ENCODE measurements at places on chromosomes 1 and 21.

GRCh38 chr1:53460211-53460634, 1.0 kb downstream of the DMRTB1 start:
- no peak for DNase-seq

DNA sequence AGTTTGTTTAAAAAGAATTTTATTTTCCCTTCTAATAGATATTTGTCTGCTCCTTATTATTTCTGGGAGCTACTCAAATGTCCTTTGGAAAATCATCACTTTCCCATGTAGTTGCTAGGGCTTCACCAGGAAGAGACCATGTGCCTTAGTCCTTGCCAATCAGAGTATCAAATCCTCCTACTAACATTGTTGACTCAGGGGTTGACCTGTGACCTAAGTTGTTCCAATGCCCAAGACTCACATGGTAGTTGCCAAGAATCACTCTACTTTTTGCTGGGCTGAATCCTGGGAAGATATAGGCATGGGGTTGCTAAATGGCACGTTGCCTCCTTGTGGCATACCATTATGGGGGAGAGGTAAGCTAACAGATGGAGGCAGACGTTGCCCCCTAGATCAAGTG, 58.2 kb upstream of the FOXD3 start:
- DNase-seq: no peak

DNA sequence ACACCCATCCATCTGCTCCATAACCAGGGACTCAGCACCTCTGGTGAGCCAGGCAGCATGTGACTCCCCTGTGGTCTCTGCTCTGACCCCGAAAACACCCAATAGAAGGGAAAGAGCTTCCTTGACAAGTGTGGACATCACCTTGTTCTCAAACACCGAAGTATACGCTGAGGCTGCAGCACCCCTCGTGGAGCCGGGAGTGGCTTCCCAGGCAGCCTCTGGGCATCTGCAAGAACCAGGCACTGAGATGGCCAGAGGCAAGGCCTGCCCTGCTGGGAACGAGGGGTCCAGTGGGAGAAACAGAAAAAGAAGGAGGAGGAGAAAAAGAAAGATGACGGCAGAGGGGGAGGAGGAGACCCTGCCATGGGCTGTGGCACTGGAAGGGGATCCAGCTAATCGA, 18.2 kb upstream of the AJAP1 start:
- no peak for DNase-seq

DNA sequence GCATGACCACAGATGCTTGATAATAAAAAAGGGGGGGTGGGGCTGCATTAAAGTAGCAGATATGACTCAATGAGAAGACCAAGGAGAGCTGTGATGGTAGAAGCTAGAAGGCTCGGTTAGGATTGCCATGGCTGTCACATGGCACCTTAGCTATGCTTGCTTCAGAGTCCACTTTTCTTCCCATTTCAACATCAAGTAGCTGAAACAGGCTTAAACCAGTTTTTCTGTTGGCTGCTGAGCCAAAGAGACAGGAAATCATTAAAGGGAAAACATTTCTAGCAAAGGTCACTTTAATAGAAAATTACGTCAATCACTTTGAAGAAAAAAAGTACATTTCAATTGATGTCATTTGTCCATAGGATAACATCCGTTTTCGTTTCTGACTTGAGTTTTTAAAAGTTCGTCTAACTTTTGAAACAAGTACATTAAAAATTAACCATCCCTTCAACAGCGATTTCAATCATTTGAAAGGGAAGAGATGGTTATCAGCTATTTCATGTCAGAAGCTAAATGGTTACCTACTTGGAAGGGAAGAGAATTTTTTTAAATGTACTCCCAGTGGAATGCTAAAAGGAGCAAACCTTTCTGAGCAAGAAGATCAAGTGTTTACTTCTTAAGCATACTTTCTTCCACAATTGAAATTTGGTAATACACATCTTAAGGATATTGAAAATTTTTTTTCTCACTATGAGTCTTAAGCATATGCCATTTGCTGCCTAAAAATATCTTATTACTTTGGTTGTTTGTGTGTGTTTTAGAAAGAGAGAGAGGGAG, 488.1 kb upstream of the PRMT6 start:
- DNase-seq: no peak

DNA sequence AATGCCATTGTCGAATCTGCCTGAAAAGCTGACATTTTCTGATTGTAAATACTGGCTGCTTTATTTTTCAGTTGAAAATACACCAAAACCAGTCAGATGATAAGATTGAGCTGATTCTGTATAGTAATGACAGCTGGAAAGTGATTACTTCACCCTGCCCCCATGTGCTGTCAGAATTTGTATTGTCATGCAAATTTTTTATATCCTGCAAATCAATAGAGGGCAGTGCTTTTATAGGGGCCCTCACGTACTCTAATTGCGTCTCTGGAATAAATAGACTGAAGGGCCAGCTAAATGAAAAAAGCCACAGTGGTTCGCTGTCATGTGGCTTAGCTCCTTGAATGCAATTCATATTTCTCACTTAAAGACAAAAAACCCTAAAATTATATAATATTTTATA, 208.6 kb downstream of the LHX8 start:
- no peak for DNase-seq

DNA sequence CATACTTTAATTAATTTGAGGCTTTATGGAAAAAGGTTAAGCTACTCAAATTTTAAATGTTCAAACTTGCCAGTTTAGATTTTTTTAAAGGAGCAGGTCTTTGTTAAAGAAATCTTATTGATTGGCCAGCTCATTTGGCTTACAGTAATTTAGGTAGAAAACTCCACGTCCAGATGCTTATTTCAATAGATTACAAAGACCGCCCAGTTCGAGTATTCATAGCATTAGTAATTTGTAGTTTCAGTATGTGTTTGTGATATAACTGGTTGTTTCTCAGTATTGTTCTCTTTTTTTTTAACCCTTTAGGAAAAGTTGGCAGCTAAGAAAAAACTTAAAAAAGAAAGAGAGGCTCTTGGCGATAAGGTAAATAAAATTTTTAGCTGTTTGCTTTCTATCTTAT, 1.6 kb downstream of the RPF1 start:
- no peak for DNase-seq

- DNase-seq: no peak
Observed at GRCh38 chr1:63498106-63498505, 24.9 kb downstream of the ITGB3BP start.

- no peak for DNase-seq
Observed at GRCh38 chr1:17948594-17948993, 159.0 kb upstream of the IGSF21 start.

DNA sequence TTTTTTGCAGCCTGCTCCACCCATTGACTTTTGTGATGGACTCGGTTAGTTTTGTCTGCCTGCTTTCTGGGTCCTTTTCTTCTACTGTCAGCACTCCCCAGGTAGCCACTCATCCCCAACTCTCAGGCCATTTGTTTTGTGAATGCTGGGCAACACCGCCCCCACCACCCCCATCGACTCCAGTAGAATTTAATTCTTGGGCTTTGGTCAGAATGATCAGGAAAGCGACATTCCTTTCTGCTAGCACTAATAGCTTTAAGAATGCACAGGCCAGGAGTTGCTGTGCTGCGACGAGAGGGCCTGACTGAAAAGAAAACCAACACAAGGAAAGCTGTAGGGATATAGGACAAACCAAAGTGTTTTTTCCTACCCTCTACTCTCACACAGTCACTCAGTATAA, 144.4 kb downstream of the CDC7 start:
- no peak for DNase-seq

DNA sequence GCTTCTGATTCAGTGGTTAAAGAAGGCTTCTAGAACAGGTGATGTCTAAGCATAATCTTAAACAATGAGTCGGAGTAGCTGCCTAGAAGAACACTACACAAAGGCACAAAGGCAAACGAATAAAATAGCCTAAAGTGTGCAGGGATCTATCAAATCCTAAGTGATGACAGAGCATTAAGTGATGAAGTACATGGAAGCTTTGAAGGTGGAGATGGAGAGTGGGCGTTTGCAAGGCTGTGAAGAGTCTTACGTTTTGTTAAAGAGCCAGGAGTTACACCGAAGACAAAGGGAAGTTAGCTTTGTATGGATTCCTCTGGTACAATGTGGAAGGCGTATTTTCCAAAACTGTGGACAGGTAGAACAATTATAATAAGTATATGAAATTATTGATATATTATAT, 270.6 kb downstream of the NEGR1 start:
- DNase-seq: no peak

- no peak for DNase-seq
Observed at GRCh38 chr1:39269791-39270342, 65.4 kb downstream of the MACF1 start.

DNA sequence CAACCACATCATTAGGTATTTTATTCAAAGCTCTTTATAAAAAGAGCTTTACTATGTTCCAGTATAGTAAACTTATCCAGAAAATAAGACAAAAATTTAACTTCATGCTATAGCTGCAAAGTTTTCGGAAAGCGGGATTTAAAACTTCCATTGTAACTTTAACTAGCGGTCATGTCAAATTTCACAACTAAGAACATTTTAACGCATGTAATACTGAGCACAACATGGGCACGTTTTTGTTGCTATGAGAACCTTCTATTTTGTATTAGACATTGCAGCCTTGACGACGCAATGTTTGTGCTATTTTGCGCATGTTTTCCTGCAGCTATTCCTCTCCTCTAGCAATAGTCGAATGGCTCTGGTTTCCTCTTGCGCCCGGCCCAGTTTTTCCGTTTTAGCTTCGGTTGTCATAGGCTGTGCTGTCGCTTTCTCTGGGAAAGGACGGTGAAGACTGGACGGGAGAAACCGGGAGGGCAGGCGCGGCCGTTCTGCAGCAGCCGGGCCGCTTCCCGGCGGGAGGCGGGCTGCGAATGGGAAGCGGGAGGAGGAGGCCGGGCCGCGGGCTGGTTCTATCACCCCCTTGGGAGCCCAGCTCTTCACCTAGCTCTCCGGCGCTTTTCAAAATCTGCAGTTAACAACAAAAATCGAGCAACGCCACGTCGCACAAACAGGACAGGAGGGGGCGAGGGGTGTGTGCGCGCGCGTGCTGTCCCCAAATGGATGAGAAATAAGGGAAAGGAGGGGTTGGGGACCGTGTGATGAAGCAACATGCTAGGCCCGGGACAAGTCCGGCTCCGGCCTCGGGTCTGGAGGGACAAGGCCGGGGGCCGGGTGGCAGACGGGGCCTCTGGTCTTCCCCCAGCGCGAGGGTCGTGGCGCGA, 105.3 kb upstream of the HNRNPU start:
- peak; percentile 83 for DNase-seq

GRCh38 chr1:154772606-154773506, 97.2 kb downstream of the KCNN3 start:
- no peak for DNase-seq

DNA sequence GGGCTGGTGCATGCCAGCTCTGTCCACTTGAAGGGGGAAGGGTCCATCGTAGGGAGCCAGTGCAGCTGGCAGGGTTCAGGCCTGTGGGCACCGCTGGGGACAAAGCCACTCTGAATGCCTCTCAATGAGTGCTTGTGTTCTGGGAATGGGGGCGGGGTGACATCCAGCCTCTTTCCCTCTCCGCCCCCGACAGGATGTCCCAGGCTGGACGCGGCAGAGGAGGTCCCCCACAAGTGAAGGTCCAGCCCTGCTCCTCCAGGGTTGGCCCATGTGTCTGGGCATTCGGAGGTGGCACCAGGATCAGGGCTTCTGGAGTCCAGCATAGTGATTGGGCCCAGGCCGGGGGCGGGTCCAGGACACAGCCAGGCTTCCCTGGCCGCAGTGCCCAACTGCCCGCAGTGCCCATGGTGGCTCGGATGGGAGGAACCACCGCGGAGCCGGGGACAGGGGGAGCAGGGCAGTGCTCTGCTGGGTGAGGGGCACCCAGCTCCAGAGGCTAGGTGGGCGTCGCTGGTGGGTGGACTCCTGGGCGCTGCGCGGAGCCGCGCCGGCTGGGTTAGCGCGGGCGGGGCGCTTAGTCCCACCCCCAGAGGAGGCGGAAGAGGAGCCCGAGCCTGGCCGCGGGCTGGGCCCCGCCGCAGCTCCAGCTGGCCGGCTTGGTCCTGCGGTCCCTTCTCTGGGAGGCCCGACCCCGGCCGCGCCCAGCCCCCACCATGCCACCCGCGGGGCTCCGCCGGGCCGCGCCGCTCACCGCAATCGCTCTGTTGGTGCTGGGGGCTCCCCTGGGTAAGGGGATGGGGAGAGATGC, at the start of gene SHISA4:
SHISA4 (plus strand) TSS at position 617 of the 808 bp plus-strand sequence; CDS start at position 714, 97 bp downstream.
- no peak for DNase-seq

- no peak for DNase-seq
Observed at GRCh38 chr1:167620002-167620401, 10.0 kb upstream of the RCSD1 start.

- DNase-seq: peak; percentile 58
Observed at GRCh38 chr1:226424221-226425003, 16.5 kb upstream of the PARP1 start.

- DNase-seq: no peak
Observed at GRCh38 chr1:67578397-67579020, 106.5 kb upstream of the GADD45A start.

- DNase-seq: no peak
Observed at GRCh38 chr1:51664421-51665240, 47.7 kb downstream of the OSBPL9 start.

GRCh38 chr21:41222247-41223068, 54.5 kb downstream of the BACE2 start:
- DNase-seq: no peak

GRCh38 chr21:26572702-26573381, at the start of gene CYYR1:
CYYR1 (minus strand) TSS chr21:26573286; CDS start chr21:26572940, 346 bp downstream.
- DNase-seq: no peak

DNA sequence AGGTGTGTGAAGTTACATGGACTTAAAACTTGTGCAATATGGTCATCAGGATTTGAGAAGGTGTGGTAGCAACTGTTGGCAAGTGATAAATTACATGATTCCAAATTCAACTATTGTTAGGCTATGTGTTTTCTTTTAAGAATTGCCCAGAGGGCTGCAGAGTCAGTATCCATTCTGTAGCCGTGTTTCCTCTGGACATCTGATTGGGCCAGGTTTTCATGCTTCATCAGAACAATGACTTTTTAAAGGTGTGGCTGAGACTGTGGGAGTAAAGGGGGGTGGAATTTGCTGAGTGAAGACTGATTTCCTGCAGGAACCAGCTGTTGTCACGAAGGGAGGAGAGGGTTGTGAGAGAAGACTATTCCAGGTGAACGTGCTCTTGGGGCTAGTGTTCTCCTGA, 1.7 kb upstream of the HRNR start:
- DNase-seq: no peak

- peak; percentile 56 for DNase-seq
Observed at GRCh38 chr21:33078907-33079582, 9.1 kb downstream of the OLIG1 start.

GRCh38 chr1:215566556-215567490, at the start of gene KCTD3:
KCTD3 (plus strand) TSS chr1:215567304; CDS start chr1:215567686, 382 bp downstream.
- DNase-seq: peak; percentile 72

- DNase-seq: no peak
Observed at GRCh38 chr1:184036517-184036949, 995 bp downstream of the COLGALT2 start.

Measured in Kasumi-1 (cell line).